Activated naive CD4-positive, alpha-beta T cell treated with anti-CD3 and anti-CD28 coated beads, Interleukin-2, amount 10 ng/mL, durations not matched to agents 7 days and 5 days (primary cell): ENCODE measurements at places on chromosomes 5 and 9.

- no peak for DNase-seq
Observed at GRCh38 chr5:8905021-8905420, 640.9 kb downstream of the SEMA5A start.

GRCh38 chr5:1331861-1332405, 13.0 kb downstream of the CLPTM1L start:
- peak; percentile 20 for DNase-seq

DNA sequence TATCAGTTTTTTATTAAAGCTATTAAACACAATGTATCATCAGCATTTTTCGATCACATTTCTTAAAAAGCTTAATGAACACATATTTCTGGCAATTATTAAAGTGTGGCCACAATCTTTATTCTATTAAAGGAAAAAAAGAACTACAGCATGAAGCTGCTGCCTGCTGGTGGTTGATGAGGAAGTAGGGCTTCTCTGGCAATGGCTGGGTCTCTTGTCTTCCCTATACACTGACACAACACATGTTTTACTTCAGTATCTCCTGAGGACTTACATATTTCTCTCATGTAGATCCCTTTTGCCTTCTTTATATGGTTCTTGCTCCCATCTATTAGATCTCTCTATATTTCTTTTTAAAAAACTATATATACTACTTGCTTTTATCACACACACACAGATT, 590.7 kb downstream of the RAB3C start:
- DNase-seq: peak; percentile 41

DNA sequence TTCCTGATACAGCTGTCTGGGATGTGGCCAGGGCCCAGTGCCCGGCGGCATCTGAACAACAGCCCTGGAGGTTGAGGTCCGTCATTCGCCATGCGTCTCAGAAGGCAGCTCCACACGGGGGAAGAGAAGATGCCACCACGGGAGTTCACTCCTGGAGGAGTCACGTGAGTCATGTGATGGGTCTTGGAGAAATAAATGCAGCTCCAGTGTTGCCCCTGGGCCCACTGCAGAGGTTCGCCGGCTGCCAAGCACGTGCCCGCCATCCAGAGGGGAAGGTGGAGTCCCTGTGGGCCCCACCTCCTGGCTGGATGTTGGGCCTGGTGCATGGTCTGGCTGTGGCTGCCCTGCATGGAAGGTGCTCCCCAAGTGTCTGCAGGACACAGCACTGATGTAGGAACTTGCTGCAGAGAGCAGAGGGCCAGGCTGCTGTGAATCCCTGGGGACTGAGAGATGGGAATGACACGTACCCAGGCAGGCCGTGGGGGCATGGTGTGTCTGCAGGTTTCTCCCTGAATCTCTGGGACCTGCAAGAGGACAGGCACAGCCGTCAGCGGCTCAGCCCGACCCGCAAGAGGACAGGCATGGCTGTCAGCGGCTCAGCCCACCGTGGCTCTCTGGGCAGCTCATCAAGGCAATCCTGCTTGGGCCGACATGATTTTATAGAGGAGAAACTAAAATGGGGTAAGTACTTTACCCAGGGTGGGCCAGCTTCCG, 418.3 kb upstream of the IRX4 start:
- DNase-seq: no peak

DNA sequence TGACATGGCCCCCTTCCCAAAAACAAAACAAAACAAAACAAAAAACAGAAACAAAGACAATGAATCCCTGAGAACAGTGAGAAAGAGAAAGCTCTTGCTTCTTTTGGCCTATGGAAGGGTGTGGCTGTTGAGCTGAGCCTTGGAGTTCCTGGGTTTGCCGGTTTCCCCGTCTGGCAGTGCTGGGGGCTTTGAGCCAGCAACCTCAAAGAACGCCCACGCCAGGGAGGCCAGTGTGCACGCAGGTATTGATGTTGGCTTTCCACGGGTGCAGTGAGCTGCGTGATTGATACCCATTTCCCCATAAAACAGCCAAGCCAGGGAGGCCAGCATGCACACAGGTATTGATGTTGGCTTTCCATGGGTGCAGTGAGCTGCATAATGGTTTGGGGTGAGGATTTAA, 8.3 kb upstream of the LCN1 start:
- no peak for DNase-seq

DNA sequence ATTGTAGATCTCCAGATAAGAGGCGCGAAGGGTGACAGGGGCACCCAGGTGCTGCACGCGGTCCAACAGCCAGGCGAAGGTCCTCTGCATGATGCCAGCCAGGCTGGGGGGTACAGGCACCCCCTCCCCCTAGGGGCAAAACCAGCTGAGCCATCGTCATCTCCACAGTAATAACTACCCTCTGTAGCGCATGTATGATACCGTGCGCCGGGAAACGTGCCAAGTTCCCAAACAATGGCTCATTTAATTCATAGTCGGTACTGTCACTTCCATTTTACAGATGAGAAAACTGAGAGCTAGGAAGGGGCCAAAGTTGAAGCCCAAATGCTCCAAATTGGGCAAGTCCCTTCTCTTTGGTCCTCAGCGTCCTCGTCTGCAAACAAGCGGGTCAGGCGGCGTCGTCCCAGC, 1.5 kb downstream of the KIF12 start:
- DNase-seq: no peak

DNA sequence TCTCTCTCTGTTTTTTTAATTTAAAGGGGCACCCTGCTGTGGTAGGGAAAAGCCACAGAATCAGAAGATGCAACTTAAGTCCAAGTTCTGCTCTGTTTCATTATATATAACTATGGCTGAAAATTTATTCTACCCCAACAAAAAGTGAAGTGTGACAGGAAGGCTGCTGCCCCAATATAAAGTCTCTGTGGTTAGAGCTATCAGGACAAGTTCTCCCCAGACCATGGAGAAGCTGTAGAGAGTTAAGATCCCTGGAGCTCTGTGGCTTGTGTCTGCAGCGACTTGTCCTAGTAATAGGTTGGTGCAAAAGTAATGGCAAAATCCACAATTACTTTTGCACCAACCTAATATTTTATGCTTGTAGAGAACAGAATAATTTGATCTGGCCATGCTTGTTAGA, 250.9 kb downstream of the PSAT1 start:
- no peak for DNase-seq

DNA sequence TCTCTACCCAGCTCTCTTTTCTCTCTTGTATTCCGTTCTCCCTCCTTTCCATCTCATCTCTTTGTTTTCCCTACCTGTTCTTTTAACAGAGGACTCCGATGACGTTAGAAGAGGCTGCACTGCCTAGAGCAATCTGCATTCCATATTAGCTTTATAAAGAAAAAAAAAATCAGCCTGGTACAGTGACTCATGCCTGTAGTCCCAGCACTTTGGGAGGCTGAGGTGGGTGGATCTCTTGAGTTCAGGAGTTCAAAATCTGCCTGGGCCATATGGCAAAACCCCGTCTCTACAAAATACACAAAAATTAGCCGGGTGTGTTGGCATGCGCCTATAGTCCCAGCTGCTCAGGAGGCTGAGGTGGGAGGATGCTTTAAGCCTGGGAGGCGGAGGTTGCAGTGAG, 49.0 kb downstream of the DAPK1 start:
- DNase-seq: no peak

DNA sequence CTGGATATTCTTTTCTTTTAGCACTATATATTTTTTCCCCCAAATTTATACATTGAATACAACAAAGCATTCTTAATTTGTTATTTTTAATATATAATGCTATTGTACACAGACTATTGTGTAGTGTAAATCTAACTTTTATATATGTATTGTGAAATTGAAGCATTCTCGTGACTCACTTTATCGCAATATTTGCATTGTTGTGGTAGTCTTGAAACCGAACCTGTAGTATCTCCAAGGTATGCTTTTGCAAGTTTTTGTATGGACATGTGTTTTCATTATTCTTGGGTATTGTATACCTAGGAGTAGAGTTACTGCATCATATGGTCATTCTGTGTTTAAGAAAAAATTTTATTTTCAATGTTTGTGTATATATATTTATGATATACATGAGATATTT, 49.6 kb downstream of the NSD1 start:
- no peak for DNase-seq
